ENCODE measurements at places on chromosomes 2 and 18.
A peak's percentile ranks its signal among the peaks of the same experiment; 100 is the strongest.

- DNase-seq = no peak
Measured at GRCh38 chr2:101806123-101806522, 108.6 kb downstream of the MAP4K4 start.

DNA sequence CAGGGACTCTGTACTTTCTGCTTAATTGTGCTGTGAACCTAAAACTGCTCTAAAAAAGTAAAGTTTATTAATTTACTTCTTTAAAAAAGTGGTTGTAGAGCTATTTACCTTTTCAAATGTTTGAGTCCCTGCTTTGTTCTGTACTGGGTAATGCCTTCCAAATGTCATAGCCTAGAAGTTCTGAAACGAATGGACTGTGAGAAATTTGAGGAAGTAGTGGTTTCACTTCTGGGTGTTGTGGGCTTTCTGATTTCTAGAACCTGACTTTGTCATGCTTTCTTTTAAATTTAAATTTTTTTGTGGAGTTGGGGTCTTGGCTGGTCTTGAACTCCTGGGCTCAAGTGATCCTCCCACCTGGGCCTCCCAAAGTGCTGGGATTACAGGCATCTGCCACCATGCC lies 44.6 kb downstream of the SMAD4 start:
- no peak for DNase-seq

DNA sequence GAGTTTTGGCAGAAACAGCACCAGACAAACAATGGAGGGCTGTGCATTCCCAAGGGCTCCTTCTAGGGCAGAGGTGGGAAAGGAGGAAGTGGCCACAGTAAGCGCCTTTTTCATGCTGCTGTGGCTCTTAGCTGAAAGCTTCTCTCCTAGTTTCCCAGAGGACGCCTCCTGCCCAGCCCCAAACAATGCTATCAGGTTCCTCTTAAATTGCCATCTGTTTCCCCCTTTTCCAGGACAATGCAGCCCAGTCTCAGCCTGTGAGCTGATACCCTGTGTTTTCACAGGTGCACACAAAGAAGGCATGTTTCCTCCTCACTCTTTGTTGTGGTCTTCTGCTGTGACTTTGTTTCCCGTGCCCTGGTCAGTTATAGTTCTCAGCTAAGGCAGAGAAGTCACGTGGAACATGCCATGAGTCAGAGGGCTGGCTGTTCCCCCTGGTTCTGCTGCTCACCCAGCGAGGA lies 5.4 kb upstream of the FAM124B start:
- DNase-seq = no peak

- DNase-seq = no peak
Measured at GRCh38 chr18:245282-245847, 22.5 kb downstream of the THOC1 start.

DNA sequence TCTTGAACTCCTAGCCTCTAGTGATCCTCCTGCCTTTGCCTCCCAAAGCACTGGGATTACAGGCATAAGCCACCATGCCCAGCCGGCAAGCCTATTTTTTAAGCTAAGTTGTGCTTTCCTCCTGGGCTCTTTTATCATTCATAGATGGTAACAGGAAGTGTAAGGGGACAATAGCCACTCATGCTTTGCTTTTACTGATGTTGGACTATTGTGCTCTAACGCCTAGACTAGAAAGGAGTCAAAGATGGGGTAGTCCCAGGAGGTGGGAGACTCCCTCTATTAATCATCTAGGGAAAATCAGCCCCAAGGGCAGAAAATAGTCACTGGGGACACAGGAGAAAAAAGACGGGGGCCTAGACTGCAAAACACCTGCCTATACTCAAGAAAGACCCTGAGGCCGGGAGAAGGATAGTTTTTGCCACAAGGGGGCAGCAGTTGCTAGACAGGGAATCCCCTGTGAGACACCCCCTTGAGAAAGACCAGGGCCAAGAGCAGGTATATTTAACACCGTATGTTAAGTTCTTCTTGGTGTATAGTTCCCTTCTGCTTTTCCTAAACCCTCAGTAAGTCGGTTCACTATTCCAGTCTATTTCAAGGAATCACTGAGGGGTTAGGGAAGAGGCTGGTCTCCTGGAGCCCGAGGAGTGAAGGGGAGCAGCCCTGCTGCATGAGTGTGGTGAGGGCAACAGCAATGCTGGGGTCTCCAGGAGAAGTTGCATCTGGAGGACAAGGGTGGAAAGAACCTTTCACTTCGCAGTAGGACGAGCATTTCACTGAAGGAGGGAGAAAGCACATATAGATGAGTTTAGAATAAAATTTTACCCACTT lies 2.1 kb upstream of the CXCR1 start:
- peak; percentile 31 for DNase-seq

- DNase-seq = peak; percentile 30
Measured at GRCh38 chr2:96144481-96145035, 682 bp downstream of the DUSP2 start.

GRCh38 chr2:106165029-106165428 lies 29.1 kb downstream of the UXS1 start:
- DNase-seq = no peak

DNA sequence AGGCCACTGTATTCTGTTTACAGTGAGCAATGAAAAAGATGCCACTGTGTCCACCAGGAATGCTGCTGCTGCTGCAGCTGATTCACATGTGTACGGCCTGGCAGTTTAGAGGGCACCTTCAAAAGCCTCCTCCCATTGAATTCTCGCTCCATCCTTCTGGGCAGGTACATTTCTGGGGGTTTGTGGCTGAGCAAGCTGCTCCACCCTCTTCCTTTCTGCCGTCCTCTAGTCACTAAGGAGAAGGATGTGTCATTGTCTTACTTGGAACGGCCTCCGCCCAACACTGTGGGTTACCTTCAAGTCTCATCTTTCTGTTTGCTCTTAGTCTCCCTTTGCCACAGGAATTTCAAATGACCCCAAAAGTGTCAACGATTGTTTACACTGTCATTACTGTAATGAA lies 182.0 kb downstream of the ZBTB7C start:
- DNase-seq = no peak

GRCh38 chr2:163551616-163552373 lies 184.0 kb downstream of the FIGN start:
- no peak for DNase-seq

GRCh38 chr2:230411570-230412370 lies 4.2 kb upstream of the SP100 start:
- peak; percentile 8 for DNase-seq

DNA sequence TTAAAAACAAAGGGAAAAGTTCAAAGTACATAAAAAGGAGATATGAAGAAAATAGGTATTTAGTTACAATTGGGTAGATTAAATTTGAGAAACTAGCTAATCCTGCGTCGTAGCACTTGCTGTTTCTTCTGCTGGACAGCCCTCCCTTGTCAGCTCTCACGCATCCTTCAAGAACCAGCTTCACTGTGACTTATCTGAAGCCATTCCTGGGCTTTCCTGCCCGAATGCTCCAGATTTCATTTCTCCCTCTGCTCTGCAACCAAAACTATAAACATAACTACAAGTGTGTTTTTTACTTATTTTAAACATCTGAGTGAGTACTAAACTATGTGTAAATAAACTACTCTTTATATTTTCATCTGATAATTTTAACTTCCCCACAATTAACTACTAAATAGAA lies 149.2 kb downstream of the MTCL1 start:
- no peak for DNase-seq

DNA sequence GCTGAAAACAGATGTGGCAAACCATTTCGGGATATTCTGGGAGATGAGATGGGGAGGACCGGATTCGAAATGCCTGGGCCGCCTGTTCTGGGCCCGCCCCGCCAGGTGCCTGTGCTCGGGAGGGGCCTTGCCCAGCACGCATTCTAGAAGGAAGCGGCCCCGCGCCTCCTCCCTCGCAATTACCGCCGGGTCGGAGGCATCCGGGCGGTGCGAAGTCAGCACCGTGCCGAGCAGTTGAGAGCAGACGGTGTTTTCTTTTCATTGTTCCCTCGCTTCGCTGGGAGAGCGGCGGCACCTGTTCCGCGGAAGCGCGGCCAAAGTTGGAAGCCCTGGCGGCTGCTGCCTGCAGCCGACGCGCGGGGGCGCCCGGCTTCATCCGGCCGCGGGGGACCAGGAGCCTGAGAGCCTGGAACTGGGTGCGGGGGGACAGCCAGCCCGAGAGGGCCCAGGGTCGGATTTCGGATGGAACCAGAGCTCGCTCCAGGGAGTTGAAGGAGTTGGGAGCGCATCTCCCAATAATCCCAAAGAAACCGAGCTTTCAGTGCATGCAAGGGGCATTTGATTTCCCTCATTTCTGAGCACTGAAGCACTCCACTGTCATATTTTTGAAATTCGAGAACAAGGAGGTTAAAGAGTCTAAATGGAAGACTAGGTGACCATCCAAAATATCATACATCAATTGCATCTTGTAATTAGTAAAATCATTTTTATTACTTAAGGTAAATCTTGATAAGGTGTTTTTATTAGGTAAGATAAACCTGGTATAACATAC lies 241.8 kb upstream of the RAB12 start:
- DNase-seq = no peak

- no peak for DNase-seq
Measured at GRCh38 chr2:84697895-84698294, 181.6 kb downstream of the DNAH6 start.

DNA sequence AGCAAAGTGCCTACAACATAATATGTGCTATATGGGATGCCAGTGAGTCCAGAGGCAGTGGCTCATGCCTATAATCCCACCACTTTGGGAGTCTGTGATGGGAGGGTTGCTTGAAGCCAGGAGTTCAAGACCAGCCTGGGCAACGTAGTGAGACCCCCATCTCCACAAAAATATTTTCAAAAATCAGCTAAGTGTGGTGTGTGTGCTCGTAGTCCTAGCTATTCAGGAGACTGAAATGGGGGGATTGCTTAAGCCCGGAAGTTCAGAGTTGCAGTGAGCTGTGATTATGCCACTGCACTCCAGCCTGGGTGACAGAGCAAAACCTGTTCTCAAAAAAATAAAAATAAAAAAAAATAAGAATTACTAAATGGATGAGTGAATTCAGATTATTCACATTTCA lies 23.4 kb downstream of the OTX1 start:
- no peak for DNase-seq

GRCh38 chr2:128302744-128303067 lies 16.0 kb downstream of the HS6ST1 start:
- DNase-seq = no peak

- no peak for DNase-seq
Measured at GRCh38 chr2:143528021-143528420, 398.8 kb downstream of the ARHGAP15 start.

Data from activated CD4-positive, CD25-positive, alpha-beta regulatory T cell (primary cell).